ENCODE measurements at places on chromosomes 5 and 9. TPM values are rescaled to one million over a fixed set of nuclear protein-coding genes. Genes with fewer than 3 reads are reported as not detected.

- no peak for DNase-seq
Measured at GRCh38 chr9:5292141-5292540, 12.4 kb downstream of the RLN2 start.

SPOCK1 gene
- 59.8 TPM for total RNA-seq

DNA sequence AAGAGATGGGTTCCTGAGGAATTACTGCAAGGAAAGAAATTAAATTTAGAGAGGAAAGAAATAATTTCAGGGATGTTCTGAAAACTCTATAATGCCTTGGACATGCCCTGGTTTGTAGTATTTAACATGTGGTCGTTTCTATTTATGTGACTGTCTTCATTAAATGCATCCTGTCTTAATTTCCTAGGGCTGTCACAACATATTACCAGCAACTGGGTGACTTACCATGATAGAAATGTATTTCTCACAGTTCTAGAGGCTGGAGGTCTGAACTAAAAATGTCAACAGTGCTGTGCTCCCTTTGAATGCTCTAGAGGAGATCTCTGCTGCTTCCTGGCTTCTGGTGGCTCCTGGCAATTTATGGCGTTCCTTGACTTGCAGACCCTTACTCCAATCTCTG, 287.7 kb downstream of the FBXL7 start:
- DNase-seq: no peak

DNA sequence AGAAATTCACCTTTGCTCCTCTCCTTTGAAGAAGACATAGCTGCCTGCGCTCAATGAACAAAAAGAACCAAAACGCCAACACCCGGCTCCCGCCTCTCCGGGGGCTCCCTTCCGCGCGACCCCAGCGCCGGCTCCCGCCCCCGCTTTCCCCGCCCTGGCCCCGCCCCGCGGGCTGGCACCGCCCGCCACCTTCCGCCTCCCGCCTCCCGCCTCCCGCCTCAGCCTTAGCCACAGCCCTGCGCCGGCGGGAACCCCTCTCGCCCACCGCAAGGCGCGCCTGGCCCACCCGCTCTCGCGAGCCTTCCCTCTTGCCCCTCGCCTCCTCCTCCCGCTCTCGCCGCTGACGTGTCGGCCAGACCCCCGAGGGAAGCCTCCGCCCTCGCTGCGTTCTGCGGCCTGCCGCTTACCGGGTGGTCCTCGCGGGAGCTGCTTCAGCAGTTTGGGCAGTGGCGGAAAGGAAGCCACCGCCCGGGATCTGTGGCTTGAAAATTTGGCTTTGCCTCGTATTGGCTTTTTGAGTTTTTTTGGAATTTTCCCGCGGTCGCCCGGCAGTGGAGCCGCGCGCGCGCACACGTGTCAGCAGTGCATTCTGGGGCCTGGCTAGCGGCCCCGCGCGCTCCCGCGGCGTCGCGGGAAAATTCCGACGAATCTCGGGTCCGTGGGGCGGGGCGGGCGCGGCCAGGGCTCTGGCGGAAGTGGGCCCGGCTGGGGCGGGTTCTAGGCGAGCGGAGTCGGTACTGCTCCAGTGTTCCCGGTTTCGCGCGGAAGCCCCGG, at the start of gene FANCC:
Gene FANCC, minus strand, starts transcription at position 591 of the 774 bp plus-strand sequence. CDS start 68,418 bp downstream, outside the sequence.
- DNase-seq: peak; percentile 85

C5 gene
- total RNA-seq: 1.1 TPM

DNA sequence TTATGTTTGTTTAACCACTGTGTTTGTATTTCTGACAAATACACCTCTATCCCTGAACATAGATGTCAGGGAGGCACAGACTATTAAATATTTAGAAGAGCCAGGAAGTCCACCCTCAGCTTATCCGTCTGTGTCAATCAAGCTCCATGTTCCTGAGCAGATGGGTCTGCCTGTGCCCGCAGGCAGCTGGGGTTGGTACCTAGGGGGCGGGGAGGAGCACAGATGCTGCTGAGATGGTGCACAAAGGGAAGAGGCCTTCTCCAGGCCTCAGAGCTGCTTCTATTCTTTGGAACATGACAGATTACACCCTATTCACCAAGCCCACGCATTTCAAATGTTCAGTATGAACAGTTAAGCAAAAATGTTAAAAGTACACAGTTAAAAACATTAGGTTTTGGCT, 142.1 kb downstream of the EPB41L4A start:
- no peak for DNase-seq

- no peak for DNase-seq
Measured at GRCh38 chr9:126503333-126504085, 110.2 kb upstream of the LMX1B start.

GRCh38 chr5:40089269-40089668, 590.4 kb upstream of the PTGER4 start:
- DNase-seq: no peak

- no peak for DNase-seq
Measured at GRCh38 chr5:115289104-115289503, 7.3 kb downstream of the CCDC112 start.

GRCh38 chr5:82405618-82406204, 127.6 kb upstream of the RPS23 start:
- DNase-seq: no peak

DNA sequence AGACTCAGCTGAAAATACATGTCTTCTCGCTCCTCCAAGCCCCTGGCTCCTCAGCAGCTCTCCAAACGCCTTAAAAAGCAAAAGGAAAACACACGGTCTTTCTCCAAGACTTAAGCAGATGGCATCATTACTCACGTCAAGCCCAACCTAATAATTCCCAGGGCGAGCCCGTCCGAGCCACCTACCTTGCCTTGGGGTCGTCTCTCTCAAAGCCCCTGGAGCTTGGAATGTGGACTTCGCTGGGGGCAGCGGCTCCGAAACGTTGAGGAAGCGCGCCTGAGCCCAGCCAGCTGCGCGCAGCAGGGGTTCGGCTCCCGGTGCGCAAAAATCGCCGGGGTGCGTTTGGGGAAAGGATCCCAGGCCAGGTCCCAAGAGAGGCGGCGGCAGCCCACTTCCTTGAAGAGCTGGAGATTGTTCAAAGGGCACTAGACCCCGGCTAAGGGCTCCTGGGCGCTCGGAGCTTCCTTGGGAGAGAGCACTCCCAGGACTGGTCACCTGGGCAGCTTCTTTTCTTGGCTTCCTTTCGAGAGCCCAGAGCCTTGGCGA, 395 bp downstream of the DRD1 start:
- DNase-seq: no peak

GRCh38 chr5:17314907-17315471, 97.6 kb downstream of the BASP1 start:
- no peak for DNase-seq

FCN2 gene
- total RNA-seq: not detected

DNA sequence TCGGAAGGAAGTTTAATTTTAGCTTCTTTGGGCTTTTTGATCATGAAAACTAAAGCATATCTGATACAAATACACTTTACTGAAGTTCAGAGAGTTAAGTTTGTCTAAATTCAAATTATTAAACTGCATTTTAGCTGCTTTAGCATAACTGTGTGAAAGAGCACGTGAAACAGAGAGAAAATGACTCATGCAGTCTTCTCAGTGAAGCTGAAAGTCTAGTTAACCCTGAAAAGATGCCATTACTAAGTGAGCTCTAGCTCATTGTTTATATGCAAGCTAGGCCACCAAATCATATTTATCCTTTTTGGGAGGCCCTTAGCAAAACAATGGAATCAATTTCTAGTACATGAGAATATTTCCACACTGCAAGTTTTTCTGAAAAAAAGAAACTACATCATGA, 27.6 kb downstream of the TPD52L3 start:
- no peak for DNase-seq

DNA sequence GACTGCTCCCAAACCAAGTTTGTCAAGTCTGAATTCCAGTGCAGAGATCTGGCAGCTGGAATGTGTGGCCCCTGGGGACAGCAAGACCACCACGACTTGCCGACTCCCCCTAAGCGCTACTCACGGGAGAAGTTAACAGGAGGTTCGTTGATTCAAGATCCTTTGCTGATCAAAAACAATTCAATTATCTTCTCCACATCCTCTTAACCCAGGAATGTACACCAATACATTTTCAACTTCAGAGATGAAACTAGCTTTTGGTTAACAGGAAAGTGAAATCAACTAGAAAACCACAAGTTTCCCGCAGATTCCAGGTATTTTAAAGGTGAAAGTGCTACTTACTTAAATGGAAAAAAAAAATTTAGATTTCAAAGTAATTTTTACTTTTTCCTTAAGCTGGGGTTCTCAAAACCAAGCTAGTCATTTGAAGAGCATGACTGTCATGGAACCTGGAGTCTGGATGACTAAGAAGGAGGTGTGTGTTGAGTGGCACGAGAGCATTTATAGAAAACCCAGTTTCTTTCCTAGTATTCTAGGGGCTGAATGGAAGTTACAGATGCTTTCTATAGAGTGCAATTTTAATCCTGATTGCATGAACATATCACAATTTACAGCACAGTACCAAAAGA, 257.5 kb upstream of the PANK3 start:
- DNase-seq: no peak

PCDHB9 gene
- 1.7 TPM for total RNA-seq

WDR31 gene
- total RNA-seq: 4.6 TPM

Measured in right atrium auricular region (tissue), 2 donors.